ENCODE measurements at places on chromosomes 6 and 20. TPM values are rescaled to one million over a fixed set of nuclear protein-coding genes. Genes with fewer than 3 reads are reported as not detected.

- DNase-seq = no peak
Observed at GRCh38 chr6:156976216-156977127, 199.3 kb downstream of the ARID1B start.

- peak; percentile 56 for DNase-seq
Observed at GRCh38 chr6:136031982-136032381, 180.5 kb downstream of the PDE7B start.

GRCh38 chr6:38284802-38285394, 354.8 kb downstream of the BTBD9 start:
- DNase-seq = no peak

DNA sequence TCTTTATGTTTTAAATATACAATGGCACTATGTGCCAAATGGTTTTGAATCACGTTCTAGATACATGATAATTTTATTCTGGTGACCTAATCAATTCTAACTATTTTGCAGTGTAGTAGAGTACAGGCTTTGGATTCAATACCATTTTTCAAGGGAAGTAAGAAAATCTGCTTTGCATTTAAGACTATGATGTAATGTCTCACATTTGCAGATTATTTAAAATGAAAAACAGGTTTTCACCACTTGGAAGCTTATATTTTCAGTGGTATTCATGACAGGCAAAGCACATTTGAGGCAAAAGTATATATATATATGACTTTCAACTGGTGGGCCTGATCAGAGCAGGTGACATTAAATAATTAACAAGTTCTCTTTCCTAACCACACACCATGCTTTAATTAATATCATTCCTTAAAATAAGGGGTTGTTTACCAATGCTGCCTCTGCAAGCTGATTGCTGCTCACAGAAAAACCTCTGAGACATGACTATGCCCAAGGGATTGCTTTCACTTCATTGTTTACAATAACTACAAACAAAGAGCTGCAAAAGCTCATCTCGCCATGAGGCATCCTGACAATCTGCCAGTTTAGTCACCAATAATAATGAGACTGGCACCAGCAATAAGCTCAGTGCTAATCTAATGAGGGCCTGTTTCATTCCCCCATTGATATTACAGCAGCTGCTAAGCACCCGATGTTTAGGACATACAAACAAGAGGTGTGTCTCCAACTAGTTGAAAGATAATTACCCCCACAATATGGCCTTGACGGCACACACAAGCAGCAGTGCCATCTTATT, 1176.0 kb upstream of the GJE1 start:
- DNase-seq = peak; percentile 52

DNA sequence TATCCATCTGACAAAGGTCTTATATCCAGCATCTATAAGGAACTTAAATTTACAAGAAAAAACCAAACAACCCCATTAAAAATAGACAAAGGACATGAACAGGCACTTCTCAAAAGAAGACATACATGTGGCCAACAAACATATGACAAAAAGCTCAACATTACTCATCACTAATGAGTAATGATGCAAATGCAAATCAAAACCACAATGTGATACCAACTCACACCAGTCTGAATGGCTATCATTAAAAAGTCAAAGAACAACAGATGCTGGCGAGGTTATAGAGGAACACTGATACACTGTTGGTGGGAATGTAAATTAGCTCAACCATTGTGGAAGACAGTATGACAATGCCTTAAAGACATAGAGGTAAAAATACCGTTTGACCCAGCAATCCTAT, 13.9 kb downstream of the MACROD2 start:
- DNase-seq = no peak

DNA sequence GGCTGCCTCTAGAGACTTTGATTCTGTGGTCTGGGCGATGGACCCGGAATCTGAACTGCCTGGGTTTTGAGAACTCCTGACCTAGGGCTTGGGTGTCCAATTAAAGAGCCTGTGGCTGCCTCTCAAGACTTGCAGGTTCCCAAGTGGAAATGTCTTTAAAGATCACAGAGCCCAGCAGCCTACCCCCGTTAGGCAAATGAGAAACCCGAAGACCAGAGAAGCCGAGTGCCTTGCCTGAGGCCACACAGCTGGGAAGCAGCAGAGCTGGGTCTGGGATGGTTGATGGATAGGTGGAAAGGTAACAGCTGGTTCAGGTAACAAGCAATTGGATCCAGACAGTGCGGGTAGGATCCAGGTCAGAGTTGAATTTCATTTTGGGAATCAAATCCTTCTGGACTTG, 25.8 kb downstream of the KCNB1 start:
- no peak for DNase-seq

Gene SLC26A8
- not detected for total RNA-seq

DNA sequence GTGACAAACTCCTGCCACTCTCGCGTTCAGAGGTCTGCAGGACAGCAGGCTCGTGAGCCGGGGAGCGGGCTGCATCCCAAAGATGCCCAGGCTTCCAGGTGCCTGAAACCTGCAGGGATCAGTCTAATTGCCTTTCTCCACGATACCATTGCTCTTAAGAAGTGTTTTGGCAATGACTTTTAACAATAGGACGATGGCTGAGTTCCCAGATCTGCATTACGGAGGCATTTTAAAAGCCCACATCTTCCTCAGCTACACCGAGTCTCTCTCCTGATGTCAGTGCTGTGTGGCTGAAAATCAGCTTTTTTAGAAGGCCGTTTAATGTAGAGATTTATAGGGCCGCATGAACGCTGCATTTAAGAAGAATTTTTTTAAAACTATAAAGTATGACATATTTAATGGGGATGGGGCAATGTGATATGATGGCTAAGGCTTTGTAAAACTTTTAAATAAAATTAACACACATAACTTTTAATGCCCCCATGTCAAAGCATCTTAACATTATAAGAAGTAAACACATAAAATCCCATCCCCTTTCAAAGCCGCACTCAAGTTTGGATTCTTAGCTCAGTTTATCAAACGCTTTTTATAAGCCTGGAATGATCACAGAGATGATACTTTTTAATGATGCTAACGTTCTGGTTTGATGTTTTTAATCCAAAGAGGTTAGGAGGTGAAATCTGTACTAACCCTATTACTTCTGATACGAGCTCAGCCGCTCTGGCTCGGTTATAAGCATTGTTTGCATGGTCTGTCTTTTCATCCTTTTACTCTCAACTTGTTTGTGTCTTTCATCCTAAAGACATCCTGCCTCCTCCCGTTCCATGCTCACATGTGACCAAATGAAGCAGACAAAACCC, 386.0 kb downstream of the SMOC2 start:
- DNase-seq = no peak

DNA sequence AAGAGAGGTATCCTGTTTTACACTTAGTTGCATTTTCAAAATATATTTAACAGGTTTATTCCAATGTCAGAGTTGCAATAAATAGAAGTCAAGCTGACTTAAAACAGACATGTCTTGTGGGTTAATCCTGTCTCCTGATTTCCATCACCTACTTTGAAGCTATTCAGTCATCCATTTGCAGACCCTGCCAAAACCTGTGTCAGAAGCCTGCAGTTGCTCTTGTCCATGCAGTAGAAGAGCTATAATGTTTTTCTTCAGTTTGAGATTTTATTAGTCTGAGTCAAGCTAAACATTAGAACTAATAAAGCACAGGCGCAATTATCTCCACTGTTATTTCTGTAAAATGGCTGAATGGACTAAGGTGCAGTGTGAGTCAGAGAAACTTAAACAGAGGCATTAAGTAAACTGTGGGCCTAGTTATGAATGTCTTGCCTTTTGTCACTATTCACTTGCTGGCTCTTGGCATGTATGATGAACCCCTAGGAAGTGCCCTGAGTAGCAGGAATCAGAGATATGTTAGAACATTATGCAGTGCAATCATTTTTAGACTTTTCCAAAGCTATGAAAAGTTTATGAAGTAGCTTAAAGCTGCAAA, 11.0 kb upstream of the HDGFL1 start:
- no peak for DNase-seq

GRCh38 chr20:39210341-39211036, 248.3 kb downstream of the DHX35 start:
- DNase-seq = no peak

Gene NMBR
- not detected for total RNA-seq

- DNase-seq = no peak
Observed at GRCh38 chr20:23003881-23004460, 31.1 kb upstream of the SSTR4 start.

GRCh38 chr6:14709900-14710299, 536.0 kb upstream of the JARID2 start:
- DNase-seq = no peak

Gene F13A1
- not detected for total RNA-seq

Gene SNAI1
- total RNA-seq = 5.9 TPM

DNA sequence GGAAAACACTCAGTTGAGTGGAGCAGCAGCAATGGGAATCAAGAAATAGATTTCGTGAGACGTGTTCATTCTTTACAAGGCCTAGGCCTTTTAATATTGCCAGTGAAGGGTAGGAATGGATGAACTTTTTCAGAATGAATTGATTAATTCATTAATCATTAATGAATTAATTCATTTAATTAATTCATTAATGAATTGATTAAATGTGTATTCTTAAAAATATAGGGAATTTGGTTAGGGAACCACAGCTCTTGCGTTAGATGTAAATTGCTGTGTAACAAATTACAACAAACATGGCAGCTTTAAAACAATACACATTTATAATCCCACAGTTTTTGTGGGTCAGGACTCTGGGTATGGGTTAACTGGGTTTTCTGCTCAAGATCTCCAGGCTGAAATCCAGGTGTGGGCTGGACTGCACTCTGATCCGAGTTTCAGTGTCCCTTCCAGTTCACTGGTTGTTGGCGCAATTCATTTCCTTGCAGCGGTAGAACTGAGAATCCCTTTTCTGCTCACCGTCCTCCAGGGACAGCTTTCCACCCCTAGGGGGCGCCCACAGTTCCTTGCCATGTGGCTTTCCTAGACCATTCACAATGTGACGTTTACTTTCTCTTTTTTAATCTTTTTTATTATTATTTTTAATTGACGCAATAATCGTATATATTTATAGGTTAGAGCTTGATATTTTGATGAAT, 32.8 kb upstream of the BCAS1 start:
- DNase-seq = peak; percentile 68

Gene RNF144B
- 0.79 TPM for total RNA-seq

Gene ANKRD66
- not detected for total RNA-seq

DNA sequence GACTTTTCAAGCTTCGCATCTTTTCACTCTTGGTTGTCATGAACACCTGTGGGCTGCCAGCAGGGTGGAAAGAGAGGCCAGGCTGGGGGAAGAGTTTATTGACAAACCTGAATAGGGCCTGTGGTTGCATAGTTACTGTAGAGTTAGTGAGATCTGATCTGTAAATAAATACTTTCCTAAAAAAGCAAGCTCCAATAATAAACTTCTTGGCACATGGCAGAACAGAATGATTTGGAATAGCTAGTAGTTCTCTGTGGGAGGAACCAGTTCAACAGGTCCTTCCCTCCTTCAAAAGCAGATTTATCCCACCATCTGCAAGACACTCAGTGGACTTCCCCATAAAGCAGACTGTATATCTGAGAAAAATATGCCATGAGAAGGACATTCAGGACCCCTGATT, 445.0 kb downstream of the HACE1 start:
- DNase-seq = no peak
